ENCODE measurements at places on chromosomes 1 and 21.

- DNase-seq, result no peak
Observed at GRCh38 chr1:175933801-175934200, 190.4 kb upstream of the TNR start.

- DNase-seq, result no peak
Observed at GRCh38 chr1:169879034-169879840, 14.5 kb downstream of the SCYL3 start.

DNA sequence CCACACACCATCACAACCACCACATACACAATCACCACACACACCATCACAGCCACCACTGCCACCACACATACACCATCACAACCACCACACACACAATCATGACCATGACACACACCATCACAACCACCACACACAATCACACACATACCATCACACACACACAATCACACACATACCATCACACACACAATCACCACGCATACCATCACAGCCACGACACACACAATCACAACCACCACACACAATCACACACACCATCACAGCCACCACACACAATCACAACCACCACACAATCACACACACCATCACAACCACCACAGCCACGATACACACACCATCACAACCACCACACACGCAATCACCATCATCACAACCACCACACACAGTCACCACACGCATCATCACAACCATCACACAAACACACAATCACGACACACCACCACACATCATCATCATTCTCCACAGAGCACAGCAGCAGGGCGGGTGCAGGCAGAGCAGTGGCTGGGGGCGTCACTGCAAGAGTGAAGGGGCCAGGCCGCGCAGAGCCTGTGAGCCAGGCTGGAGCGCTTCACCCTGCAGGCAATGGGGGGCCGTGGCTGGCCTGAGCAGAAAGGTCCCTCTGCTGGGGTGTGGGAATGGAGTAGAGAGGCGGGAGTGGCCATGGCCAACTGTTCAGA lies 32.6 kb downstream of the CDCP2 start:
- no peak for DNase-seq

- DNase-seq, result no peak
Observed at GRCh38 chr1:153485863-153486262, 25.4 kb upstream of the S100A7 start.
